ENCODE measurements at places on chromosomes 5 and 9.

- no peak for DNase-seq
Measured at GRCh38 chr5:14929293-14930065, 57.9 kb upstream of the ANKH start.

- no peak for DNase-seq
Measured at GRCh38 chr5:171428809-171429542, 9.5 kb downstream of the FGF18 start.

DNA sequence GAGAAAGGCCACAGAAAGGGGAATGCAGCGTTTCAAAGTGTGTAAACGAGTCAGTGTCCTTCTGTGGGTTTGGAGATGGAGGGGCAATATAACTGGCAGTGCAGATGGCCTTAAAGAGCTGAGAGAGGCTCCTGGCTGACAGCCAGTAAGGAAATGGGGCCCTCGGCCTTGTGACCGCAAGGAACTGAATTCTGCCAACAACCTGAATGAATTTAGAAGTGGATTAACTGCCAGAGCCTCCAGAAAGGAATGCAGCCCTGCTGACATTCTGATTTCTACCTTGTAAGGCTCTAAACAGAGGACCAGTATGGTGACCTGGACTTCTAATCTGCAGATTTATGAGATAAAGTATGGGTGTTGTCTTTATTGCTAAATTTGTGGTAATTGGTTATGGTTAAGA lies 17.5 kb upstream of the NREP start:
- peak; percentile 74 for DNase-seq

GRCh38 chr5:17893026-17893635 lies 258.9 kb downstream of the TAF11L14 start:
- no peak for DNase-seq

- DNase-seq, result no peak
Measured at GRCh38 chr5:76326577-76327302, 76.3 kb upstream of the IQGAP2 start.

DNA sequence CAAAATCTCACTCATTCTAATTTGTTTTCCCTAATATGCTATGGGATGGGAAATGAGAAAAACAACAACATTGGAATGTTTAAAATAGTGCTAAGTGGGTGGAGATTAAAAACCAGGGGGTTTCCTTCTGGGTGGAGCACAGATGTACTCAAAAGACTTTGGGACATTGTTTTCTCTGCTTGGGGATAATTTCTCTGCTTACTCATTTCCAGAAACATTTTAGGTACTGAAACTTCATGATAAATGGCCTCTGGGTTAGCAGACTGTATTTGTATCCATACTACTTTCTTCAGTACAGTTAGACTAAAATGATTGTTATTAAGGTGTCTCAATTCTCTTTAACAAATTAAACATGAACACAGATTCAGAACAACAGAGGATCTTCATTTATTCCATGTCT lies 17.4 kb downstream of the ELOVL7 start:
- DNase-seq, result no peak

GRCh38 chr5:171571663-171572062 lies 152.2 kb downstream of the FGF18 start:
- DNase-seq, result no peak

- no peak for DNase-seq
Measured at GRCh38 chr5:181259974-181260719, 796 bp downstream of the TRIM52 start.

GRCh38 chr5:102818934-102819333 lies 63.8 kb downstream of the PAM start:
- no peak for DNase-seq

DNA sequence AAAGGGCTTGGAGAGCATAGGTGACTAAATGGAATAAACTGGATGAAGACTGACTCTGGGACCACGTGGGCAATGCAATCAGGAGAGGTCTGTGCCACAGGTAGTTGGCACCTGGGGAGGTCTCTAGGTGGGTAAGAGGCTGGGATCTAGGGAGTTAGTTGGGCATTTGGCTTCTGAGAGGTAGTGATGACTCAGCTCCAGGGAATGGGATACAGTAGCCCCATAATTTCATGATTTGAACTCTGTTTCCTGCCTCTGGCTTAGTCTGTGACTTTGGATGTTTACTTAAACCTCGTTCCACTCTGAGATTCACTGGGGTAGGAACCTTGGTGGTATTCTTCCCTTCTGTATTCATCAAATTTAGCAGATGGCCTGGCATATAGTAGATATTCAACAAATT lies 240.8 kb downstream of the KIF4B start:
- no peak for DNase-seq

GRCh38 chr9:133813749-133814585 lies 75.8 kb upstream of the SARDH start:
- DNase-seq, result peak; percentile 70

GRCh38 chr5:141733198-141733597 lies 51.2 kb upstream of the ARAP3 start:
- DNase-seq, result no peak

DNA sequence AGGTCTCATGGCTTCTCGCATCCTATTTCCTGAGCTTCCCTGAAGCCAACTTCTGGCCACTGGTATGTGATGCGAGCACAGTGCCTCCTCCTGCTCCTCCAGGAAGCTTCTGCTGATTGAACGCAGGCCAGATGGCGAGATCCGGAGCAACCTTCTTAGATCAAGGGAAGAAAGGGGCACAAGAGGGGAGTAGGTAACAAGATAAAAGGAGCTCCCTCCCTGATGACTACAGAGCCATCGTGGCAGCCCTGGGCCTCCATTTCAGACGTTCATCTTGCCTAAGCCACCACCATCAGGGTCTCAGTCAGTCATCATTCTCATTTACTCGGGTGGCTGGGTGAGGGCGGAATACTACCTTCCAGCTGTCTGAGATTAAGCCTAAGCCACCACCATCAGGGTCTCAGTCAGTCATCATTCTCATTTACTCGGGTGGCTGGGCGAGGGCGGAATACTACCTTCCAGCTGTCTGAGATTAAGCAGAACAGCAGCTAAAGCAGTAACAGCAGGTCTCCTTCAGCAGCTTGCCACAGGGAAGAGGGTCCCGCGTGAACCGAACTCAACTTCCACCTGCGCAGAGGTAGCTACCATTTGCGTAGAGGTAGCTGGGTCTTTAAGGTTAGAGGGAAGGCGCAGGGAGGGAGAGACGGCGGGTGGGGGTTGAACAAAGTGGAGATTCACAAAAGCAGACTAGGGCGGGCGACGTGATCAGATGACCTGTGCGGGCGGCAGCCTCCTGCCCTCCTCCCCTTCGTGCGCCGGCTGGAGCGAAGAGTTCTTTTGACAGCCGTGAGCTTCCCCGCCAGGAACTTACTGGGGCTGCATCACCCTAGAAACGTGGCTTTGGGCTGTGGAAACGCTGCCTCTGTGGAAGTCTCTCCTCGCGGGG lies 27.9 kb upstream of the MGAT1 start:
- DNase-seq, result no peak

GRCh38 chr5:2302169-2302568 lies 419.4 kb upstream of the IRX4 start:
- DNase-seq, result no peak

DNA sequence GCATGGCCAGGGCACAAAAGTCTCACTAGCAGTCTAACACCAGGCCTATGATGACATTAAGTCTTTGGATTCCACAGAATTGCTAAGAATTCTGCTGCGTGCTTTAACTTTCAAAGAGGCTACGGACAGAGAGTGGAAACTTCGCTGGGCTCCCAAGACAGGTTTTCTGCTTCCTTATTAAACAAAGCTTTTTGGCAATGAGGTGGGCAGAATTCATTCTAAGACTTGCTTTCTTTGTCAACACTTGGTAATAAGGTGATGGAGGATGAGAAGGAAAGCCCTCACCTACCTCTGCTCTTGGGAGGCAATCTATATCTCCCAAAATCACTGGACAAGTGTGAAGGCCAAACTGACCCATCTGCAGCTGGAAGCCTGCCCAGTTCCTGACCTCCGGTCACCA lies 231.9 kb downstream of the ATPSCKMT start:
- no peak for DNase-seq

GRCh38 chr5:158013303-158013702 lies 154.4 kb upstream of the CLINT1 start:
- no peak for DNase-seq

DNA sequence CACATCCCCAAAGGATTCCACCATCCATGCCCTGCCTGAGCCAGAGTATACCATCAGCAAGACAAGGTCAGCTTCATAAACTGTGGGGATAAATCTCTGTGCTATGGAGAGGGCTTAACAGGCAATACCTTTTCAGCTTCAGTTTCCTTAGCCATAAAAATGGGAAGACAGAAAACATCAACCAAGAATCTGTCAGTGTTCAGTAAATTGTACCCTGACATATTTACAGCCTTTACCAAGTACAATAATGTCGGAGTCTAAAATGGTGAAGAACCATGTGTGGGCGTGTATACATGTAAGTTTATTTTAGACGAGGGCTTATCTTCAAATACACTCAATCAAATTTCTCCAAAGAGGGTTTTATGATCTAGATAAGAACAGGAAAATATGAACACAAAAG lies 94.7 kb downstream of the ELAVL2 start:
- DNase-seq, result no peak

GRCh38 chr5:136802383-136802782 lies 437.0 kb upstream of the TRPC7 start:
- no peak for DNase-seq

DNA sequence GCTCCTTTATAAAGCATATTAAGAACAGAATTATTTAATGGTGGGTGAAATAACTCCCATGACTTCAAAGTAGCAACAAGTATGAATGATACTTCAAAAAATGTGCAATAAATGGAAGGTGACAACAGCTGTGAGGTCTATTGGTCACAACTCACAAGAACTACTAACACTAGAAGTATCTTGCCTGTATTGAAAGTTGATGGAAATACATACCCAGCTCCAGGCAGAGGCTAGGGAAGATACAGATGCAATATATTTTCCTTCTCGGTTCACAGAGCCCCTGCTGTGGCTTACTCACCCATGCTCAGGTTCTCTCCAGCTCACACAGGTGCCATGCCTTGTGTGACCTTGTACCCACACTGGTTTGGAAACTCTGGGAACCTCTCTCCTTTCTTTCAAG lies 133.8 kb downstream of the LIFR start:
- DNase-seq, result no peak

GRCh38 chr9:81563739-81564138 lies 125.6 kb downstream of the TLE1 start:
- DNase-seq, result no peak

GRCh38 chr9:37036776-37037502 lies 2.9 kb upstream of the PAX5 start:
- no peak for DNase-seq

GRCh38 chr9:28899267-28899666 lies 1326.0 kb upstream of the C9orf72 start:
- DNase-seq, result no peak

GRCh38 chr9:111020594-111020993 lies 17.7 kb downstream of the LPAR1 start:
- DNase-seq, result no peak

GRCh38 chr5:14131855-14132503 lies 11.2 kb upstream of the TRIO start:
- peak; percentile 48 for DNase-seq

- no peak for DNase-seq
Measured at GRCh38 chr5:37771203-37771611, 68.6 kb downstream of the GDNF start.

DNA sequence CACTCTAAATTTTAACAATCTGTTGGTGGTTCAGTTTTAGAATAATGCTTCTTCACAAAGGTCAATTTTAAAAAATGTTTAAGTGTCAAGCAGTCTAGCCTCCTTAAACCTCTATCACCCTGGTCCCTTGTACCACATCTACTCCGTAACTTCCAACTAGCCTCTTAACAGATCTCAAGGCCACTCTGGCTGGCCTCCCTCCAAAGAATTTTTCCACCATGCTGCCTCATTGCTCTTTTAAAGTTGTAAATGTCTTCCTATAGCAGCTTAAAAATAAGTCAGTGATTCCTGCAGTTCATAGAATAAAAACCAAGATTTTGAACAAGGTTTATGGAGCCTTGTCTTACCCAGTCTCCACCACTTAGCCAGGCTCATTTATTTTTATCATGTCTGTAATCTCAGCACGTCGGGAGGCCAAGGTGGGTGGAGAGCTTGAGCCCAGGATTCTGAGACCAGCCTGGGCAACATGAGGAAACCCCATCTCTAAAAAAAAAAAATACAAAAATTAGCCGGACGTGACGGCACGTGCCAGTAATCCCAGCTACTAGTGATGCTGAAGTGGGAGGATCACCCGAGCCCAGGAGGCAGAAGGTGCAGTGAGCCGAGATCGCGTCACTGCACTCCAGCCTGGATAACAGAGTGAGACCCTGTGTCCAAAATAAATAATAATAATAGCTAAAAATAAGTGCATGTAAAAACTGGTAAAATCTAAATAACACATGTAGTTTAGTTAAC lies 924.9 kb upstream of the DMAC1 start:
- peak; percentile 4 for DNase-seq

- no peak for DNase-seq
Measured at GRCh38 chr5:54159893-54160195, 150.5 kb downstream of the ARL15 start.

DNA sequence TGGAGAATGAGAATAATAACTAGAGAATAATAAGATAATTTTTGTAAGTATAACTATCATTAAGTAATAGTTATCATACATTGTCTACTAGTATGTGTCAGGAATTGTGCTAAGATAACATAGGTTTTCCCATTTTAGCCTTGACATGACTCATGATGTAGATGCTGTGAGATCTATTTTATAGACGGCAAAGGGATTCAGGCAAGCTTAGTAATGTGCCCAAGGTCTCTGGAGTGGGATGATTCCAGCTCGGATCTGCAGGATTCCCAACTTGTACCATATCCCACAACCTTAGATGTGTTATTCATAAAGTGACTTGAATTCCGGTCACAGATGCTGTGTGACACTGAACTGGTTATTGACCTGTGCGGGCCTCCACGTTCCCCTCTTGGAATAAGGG lies 51.5 kb downstream of the IL31RA start:
- no peak for DNase-seq

DNA sequence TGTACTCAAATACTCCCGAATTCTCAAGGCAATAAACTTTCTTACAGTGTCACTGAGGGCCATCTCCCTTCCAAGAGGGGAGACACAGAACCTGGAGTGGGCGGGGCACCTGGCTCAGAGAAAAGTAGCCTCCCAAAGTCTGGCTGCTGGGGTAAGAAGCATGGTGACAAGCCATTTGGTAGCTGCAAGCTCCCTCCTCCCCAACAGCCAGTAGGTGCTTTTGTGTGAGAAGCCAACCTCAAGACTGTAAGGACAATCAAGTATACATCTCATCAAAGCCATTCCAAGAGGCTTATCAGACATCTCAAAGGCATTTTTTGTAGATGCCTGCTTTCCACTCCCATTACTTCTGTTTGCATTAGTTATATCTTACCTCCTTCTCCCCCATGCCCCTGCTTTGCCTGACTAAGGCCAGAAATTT lies 1.4 kb downstream of the DAB2 start:
- no peak for DNase-seq

DNA sequence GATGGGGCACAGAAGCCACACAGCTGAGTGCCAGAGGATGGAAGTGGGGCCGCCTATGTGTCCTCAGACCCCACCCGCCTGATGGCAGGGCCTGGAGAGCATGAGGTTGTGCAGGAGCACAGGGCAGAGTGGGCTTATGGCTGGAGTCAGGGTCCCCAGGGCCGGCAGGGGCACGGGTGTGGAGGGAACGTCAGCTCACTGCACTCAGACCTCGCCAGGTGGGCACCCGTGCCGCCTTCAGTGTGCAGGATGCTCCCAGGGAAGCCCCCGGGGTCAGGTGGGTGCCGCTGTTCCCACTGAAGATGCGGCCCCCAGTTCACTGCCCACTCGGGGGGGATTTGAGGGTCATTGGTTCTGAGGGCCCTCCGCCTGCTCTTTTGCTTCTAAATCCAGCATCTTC lies 34.9 kb downstream of the EXOC3 start:
- DNase-seq, result no peak
